ENCODE measurements at places on chromosomes 5 and 9. TPM values are rescaled to one million over a fixed set of nuclear protein-coding genes. Genes with fewer than 3 reads are reported as not detected.

PCDHB12 gene
- 14.4 TPM for total RNA-seq

DAPK1 gene
- 384 TPM for total RNA-seq

MCTP1 gene
- total RNA-seq: 1.7 TPM

FIBCD1 gene
- not detected for total RNA-seq

TICAM2 gene
- 0.42 TPM for total RNA-seq

PALM2AKAP2 gene
- 1.0 TPM for total RNA-seq

DRD1 gene
- total RNA-seq: not detected

WDR38 gene
- total RNA-seq: not detected

IFNK gene
- not detected for total RNA-seq

MYO10 gene
- total RNA-seq: 23.1 TPM

CDKN2B gene
- total RNA-seq: 0.93 TPM

INSYN2B gene
- total RNA-seq: not detected

VCAN gene
- total RNA-seq: 152 TPM

ERGIC1 gene
- 76.2 TPM for total RNA-seq

CAMK4 gene
- 33.7 TPM for total RNA-seq

LHX6 gene
- 2.8 TPM for total RNA-seq

IFNA13 gene
- not detected for total RNA-seq

MAP1B gene
- total RNA-seq: 2,530 TPM

RAD23B gene
- 145 TPM for total RNA-seq

CD74 gene
- total RNA-seq: 3.1 TPM

RUSC2 gene
- 84.4 TPM for total RNA-seq
